ENCODE measurements at places on chromosomes 7 and 10.

GRCh38 chr7:111083413-111083812 is 7.5 kb upstream of the LRRN3 start:
- no peak overlapping the region for H3K27ac ChIP-seq
- no peaks in the 10 kb centered on the region for H3K36me3 ChIP-seq
- no peak overlapping the region for H3K4me3 ChIP-seq
- H3K4me1 ChIP-seq: no peaks in the 10 kb centered on the region
- H3K27me3 ChIP-seq: no peaks in the 10 kb centered on the region
- DNase-seq: no peak

GRCh38 chr7:73353243-73353642 is 25.3 kb downstream of the FKBP6 start:
- H3K36me3 ChIP-seq: no peaks in the 10 kb centered on the region
- no peak for DNase-seq
- no peak overlapping the region for H3K27ac ChIP-seq
- peaks cover 6% of the 10 kb centered on the region for H3K4me1 ChIP-seq

- no peaks in the 10 kb centered on the region for H3K36me3 ChIP-seq
- no peak overlapping the region for H3K27ac ChIP-seq
- H3K27me3 ChIP-seq: no peaks in the 10 kb centered on the region
- no peak overlapping the region for H3K4me3 ChIP-seq
- DNase-seq: no peak
These were observed 26.8 kb downstream of the WNT2 start for GRCh38 chr7:117296066-117296465.

DNA sequence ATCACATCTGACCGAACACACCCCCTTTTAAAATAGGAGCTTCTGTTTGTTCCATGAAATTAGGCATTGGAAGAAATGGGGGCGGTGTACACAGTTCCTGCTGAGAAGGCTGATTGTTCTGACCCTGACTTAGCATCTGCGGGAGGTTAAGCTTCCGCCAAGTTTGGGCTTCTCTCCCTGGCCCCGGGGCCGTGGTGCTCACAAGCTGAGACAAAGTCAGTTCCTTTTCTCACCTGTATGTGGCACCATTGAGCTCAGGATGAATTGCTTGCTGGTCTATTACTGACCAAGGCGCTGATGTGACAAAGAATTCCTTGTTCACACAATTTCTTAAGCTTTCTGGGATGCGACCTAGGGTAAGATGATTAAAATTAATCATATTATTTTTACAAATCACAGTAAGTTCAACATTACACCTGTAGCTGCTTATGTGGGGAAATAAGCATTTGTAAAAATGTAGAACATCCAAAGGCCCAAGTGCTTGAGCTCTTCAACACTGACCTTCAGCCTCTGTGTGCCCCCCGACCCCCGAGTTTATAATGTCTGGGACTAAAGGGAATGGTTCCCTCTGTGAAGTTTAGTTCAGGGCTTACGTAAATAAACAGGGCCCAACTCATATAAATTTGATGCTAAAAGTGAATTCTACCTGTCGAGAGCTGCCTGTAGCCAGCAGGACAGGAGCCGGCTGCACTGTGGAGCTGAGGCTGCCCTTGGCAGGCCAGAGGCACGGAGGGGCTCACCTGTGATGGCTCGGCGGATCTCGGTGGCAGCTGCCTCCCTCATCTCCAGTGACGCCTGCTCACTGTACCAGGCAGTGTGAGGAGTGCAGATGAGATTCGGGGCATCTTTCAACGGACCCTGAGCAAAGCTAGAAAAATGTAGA is 50.8 kb downstream of the ZRANB1 start:
- no peak for DNase-seq
- no peak overlapping the region for H3K27ac ChIP-seq
- no peaks in the 10 kb centered on the region for H3K27me3 ChIP-seq
- H3K4me3 ChIP-seq: no peak overlapping the region
- peaks cover 11% of the 10 kb centered on the region for H3K4me1 ChIP-seq

DNA sequence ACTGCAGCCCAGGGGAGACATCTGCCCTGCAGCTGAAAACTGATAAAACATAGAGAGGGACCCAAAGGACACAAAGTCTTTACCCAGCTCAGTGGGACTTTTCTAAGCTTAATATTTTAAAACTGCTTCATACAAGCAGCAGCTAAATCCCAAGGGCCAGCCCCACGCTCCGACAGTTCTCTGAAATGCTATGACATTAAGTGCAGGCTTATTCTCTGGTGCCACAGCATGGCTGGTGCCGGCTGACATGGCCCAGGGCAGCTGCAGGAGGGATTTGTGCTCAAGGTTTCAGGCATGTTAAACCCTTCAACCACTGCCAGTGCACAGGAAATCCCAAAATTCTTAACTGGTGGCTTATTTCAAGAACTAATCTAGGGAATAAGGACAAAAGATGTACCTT is 170.9 kb downstream of the PARD3 start:
- no peaks in the 10 kb centered on the region for H3K27me3 ChIP-seq
- no peak overlapping the region for H3K27ac ChIP-seq
- H3K4me1 ChIP-seq: peaks cover 11% of the 10 kb centered on the region

- H3K4me1 ChIP-seq: no peaks in the 10 kb centered on the region
- H3K36me3 ChIP-seq: no peaks in the 10 kb centered on the region
- no peak for DNase-seq
These were observed 540.4 kb downstream of the CNTNAP2 start for GRCh38 chr7:146656988-146657387.

DNA sequence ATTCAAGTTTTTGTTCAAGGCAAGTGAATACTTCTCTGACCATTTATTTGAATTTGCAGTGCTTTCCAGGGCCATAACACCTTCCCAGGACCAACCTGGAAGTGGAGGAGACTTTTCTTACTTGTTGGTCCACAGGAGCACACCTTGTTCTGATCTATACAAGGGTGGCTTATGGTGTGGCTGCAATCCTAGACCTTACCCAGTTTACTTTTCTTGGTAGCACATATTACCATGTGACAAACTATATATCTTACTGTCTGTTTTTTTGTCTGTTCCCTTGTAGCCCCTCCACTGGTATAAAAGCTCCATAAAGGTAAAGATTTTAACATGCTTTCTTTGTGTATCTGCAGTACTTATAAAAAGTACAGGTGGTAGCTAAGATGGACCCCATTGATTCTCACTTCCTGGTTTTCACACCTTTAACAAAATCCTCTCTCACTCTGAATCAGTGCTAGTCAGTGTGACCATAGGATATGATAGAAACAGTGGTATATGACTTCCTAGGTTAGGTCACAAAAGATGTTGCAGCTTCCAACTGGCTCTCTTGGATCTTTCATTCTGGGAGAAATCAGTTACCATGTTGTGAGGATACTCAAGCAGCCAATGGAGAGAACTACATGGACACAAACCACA is 5.6 kb upstream of the ASB4 start:
- H3K27me3 ChIP-seq: peaks cover 2% of the 10 kb centered on the region
- DNase-seq: no peak
- no peak overlapping the region for H3K4me3 ChIP-seq
- H3K4me1 ChIP-seq: no peaks in the 10 kb centered on the region
- no peak overlapping the region for H3K27ac ChIP-seq
- H3K36me3 ChIP-seq: no peaks in the 10 kb centered on the region

GRCh38 chr7:117479225-117480054 is at the start of gene CFTR:
Gene CFTR, plus strand, starts transcription at chr7:117480025. Its CDS starts 70 bp downstream, at chr7:117480095.
- H3K27me3 ChIP-seq: peaks cover 23% of the 10 kb centered on the region
- peaks cover 11% of the 10 kb centered on the region for H3K4me1 ChIP-seq
- peak within 1 kb of the TSS; percentile 12 for H3K27ac ChIP-seq
- no peaks in the 10 kb centered on the region for H3K36me3 ChIP-seq

- DNase-seq: peak; percentile 89
- no peaks in the 10 kb centered on the region for H3K36me3 ChIP-seq
- H3K27me3 ChIP-seq: no peaks in the 10 kb centered on the region
- H3K4me1 ChIP-seq: peaks cover 36% of the 10 kb centered on the region
- H3K4me3 ChIP-seq: no peak overlapping the region
- peak overlapping the region; percentile 92 for H3K27ac ChIP-seq
These were observed 121.6 kb downstream of the C10orf105 start for GRCh38 chr10:71597821-71598498.

DNA sequence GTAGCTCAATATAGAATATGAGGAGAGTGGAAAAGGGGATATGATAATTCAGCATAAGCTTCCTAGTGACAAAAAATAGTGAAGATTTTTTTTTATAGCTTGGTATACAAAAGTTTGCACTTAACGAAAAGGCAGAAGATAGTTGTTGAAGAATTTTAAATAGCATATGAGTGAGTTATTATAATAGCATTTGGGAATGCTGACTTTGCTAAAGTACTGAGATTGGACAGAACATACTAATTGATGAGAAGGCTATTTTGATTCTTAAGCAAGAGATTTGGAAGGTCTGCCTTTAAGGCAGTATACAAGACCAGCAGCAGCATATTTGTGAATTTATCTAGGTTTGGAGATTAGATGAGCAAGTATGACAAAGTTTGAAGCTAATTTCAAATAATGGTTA is 600.9 kb upstream of the POT1 start:
- no peak overlapping the region for H3K4me3 ChIP-seq
- no peaks in the 10 kb centered on the region for H3K36me3 ChIP-seq
- no peaks in the 10 kb centered on the region for H3K4me1 ChIP-seq
- DNase-seq: no peak

DNA sequence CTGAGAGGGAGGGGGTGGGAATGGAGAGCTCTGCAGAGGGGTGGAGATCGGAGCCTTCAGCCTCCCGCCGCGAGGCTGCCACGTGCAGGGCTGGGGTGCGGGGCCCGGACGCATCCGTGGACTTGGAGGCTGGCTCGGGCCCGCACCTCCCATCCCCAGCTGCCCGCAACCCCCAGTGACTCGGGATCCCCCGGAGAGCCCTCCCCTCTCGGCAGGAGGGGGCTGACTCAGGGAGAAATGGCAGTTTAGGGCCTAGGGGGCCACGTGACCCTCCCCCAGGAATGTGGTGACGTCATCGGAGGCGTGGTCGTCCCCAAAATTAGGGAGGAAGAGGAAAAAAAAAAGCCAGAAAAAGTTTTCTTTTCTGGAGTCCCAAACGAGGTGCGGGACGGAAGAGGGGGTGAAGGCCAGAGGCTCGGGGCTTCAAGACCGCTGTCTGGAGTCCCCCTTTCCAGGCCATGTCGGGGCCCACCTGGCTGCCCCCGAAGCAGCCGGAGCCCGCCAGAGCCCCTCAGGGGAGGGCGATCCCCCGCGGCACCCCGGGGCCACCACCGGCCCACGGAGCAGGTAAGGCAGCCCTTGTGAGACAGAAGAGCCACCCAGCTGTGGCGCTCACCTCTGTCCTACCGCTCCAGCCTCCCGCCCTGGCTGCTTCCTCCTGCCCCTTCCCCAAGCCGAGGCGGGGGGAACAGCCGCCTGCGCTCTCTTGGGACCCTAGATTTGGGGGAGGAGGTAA is at the start of gene TRIP6:
TRIP6 (plus strand) TSS at position 348 of the 736 bp plus-strand sequence; CDS start at position 459, 111 bp downstream.
- peaks cover 40% of the 10 kb centered on the region for H3K4me1 ChIP-seq
- H3K27me3 ChIP-seq: no peaks in the 10 kb centered on the region

DNA sequence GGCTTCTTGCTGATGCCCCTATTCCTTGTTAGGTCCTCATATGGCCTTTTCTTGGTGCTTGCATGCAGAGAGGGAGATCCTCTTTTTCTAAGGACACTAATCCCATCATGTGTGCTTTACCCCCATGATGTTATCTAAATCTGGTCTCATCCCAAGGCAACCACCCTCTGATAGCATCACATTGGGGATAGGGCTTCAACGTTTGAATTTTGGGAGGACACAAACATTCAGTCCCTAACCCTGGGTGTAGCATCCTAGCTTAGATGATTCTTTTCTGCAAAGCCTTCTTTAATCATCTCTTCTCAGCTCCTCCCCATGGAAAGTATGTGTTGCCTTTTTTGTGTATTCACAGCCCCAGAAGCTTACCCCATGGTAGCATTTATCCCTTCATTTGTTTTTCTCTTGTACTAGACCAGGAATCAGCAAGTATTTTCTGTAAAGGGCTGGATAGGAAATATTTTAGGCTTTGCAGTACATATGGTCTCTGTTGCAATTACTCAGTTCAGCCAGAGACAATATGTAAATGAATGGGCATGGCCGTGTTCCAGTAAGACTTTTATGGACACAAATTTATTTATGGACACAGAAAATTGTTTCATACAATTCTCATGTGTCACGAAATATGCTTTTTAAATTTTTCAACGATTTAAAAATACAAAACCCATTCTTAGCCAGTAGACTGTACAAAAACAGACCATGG is 101.5 kb upstream of the CSTF2T start:
- DNase-seq: no peak
- no peak overlapping the region for H3K4me3 ChIP-seq
- no peaks in the 10 kb centered on the region for H3K27me3 ChIP-seq
- H3K27ac ChIP-seq: no peak overlapping the region

DNA sequence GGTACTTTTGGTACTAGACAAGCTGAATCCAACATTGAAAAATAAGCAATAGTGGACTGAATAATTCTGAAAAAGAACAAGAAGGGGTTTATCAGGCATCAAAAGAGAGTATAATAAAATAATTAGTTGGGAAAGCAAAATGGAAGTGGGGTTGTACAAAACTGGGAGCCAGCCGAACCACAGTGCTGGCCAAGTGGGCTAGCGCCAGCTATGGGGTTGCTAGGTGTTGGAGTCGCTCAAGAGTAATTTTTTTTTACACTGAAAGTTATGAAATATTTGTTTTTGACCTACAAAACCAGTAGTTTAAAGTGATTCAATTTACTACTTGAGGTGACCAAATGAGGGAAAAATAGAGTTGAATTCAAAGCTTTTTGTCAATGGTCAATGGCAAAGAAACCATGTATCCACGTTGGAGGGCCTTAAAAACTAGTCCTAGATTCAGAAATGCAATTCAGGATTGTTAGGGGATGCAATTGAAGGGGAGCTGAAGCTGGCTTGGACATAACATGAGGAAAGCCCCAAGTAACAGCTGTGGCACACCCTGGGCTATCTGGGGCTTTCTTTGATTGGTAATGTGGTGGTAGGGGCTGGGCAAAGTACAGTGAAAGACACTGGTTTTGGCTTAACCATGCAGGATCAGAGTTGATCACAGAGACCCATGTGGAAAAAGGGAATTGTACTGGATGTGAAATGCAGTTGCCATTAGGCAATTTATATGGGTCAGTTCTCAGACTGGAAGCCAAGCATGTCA is 28.3 kb upstream of the MSMB start:
- no peaks in the 10 kb centered on the region for H3K27me3 ChIP-seq
- DNase-seq: peak; percentile 13
- no peaks in the 10 kb centered on the region for H3K4me1 ChIP-seq
- no peaks in the 10 kb centered on the region for H3K36me3 ChIP-seq

GRCh38 chr7:31443457-31443856 is 70.4 kb upstream of the ITPRID1 start:
- no peak overlapping the region for H3K27ac ChIP-seq
- H3K4me3 ChIP-seq: no peak overlapping the region
- H3K4me1 ChIP-seq: no peaks in the 10 kb centered on the region
- H3K36me3 ChIP-seq: no peaks in the 10 kb centered on the region

All from suprapubic skin (tissue), 4 donors.